ENCODE measurements at places on chromosomes 3 and 15. TPM values are rescaled to one million over a fixed set of nuclear protein-coding genes. Genes with fewer than 3 reads are reported as not detected.
A peak's percentile ranks its signal among the peaks of the same experiment; 100 is the strongest.

DNA sequence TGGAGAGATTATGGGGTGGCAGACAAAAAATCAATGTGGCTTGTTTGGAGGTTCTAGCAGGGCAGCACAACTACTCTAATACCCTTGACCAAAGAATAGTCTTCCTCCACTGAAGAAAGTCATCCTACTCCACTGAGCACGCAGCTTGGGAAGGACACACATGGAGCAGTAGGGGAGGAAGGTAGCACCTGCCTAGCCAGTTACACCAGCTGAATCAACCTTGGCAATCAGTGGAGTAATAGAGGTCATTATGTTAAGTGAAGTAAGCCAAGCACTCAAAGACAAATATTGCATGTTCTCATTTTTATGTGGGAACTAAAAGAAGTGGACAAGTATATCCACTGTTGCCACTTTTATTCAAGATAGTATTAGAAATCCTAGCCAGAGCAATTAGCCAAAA is 555.8 kb upstream of the ALCAM start:
- DNase-seq = no peak

LRRC31 gene
- polyA plus RNA-seq = not detected

RAP2B gene
- polyA plus RNA-seq = 19.5 TPM

DNA sequence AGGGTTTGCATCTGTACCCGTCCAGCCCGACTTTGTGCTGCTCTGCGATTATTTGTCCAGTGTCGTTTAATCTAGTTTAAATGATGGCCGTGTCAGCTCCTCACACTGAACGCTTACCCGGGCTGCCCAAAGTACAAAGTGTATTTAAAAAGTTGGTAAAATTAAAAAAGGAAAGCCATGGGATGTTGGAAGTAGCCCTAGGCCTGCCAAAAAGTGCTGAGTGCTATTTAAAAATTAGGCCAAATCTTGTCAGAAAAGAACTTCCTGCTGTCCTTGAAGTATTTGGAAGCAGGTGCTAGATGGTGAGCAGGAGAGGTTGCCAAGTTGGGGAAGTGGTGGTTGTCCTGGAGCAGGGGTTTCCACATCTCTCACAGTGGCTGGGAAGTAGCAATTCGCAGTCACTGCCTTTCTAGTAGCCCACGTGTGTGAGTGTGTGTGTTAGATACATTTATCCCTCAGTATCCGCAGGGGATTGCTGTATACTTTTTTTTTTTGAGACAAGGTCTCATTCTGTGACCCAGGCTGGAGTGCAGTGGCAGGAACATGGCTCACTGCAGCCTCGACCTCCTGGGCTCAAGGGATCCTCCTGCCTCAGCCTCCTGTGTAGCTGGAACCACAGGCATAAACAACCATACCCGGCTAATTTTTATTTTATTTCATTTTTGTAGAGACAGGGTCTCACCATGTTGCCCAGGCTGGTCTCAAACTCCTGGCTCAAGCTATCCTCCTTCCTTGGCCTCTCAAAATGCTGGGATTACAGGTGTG is 664 bp downstream of the PPCDC start:
- DNase-seq = no peak

GPR27 gene
- not detected for polyA plus RNA-seq

- peak; percentile 55 for DNase-seq
Measured at GRCh38 chr3:151183265-151183671, 19.7 kb downstream of the GPR171 start.

RTF1 gene
- 23.6 TPM for polyA plus RNA-seq

DNA sequence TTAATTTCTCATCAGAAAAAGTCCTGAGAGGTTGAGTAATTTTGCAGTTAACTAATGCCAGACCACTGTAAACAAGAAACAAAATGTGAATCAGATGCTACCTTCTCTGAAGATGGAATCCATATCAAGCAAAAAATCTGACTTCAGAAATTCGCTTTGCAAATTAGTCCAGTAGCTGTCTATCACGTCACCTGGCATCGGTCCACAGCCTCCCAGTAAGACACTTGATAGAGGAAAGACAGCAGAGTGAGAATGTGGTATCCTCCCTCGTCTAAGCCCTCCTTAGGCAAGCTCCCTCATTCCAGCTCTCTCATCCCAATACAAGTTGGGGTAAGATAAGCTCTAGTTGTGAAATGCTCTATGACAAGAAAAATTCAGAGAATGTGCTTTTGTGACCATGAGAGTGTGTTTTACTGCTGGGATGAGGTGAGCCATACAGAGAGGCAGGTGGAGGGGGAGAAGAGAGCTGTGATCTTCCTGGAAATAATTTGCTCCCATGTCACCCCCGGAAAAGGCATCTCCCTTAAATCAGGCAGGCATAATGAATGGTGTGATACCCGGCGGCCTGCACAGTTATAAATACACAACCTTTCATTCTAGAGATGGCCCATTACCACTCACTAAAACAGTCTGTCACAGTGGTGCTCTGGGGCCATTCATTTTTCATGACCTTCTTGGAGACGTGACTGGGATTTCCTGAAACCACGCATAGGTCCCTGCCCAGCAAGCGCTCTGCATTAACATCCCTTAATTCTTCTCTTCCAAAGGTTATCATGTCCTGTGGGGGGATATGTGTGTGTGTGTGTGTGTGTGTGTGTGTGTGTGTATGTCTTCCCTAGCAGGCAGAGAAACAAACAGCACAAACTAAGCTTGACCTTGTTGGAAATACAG is 602.0 kb upstream of the KCNMB2 start:
- DNase-seq = no peak

DNA sequence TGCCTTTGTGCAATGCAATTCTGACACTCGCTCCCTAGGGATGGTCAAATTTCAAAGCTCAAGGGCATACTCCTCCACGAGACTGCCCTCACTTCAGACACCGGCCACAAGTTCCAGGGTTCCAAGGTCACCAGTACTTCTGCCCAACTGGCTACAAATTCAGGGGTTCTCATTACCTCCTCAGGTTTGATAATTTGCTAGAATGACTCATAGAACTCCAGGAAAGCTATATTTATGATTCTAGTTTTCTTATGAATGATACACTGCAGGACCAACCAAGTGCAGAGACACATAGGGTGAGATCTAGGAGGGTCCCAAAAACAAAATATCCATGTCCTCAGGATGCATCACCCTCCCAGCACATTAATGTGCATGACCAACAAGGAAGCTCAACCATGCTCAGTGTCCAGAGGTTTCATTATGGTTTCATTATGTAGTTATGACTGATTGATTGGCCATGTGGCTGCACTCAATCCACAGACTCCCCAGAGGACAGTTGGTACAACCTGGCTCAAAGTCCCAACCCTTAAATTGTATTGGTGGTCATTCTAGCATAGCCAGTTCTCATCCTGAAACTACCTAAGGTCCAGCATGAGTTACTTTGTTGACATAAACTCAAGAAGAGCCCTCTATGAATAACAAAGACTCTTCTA is 170.4 kb upstream of the LRRN1 start:
- DNase-seq = no peak

- DNase-seq = peak; percentile 74
Measured at GRCh38 chr15:92958105-92958504, 58.0 kb downstream of the CHD2 start.

HIGD2B gene
- not detected for polyA plus RNA-seq

Data from CD4-positive, CD25-positive, alpha-beta regulatory T cell (primary cell).